Hepatic stellate cell (primary cell): ENCODE measurements at places on chromosomes 12 and 14.
A peak's percentile ranks its signal among the peaks of the same experiment; 100 is the strongest.

- no peak for DNase-seq
Observed at GRCh38 chr14:61467296-61467695, 145.9 kb downstream of the PRKCH start.

DNA sequence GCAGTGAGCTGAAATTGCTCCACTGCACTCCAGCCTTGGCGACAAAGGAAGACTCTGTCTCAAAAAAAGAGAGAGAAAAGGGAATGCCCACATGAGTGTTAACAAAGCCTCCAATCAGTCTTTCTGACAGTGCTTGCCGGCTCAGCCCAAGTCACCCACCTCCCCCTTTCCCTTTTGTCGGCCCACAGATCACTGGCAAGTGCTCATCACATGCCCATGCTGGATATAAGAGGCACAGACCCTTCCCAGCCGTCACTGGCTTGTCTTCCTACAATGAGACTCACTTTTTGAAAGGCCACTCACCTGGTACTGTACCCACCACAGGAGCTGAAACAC is 70.8 kb downstream of the CCDC88C start:
- DNase-seq = no peak

DNA sequence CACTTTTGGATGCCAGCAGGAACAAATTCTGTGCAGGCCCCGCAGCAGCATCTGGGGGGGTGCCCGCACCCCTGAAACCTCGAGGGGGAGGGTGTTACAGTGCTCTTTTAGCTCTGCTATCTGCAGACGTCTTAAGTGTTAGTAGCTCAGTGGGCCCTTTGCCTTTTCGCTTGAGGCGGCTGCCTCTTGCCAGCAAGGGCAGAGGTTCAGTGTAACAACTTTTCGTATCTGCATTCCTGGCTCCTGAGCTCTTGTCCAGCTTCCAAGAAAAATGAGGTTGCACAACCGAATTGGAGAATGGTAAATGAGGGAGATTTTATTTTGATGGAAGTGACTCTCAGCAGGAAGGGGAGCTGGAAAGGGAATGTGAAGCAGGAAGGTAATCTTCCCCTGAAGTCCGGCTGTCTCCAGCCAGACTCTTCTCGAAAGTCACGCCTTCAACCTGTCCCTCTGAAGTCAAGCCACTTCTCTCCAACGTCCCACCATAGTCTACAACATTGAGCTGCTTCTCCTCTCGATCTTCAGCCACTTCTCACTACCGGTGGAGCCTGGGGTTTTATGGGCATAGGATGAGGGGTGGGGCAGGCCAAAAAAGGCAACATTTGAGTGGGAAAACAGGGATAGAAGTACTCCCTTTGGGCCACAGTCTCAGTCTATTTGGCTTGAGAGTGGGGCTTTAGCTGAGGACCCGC is 17.8 kb downstream of the TAS2R50 start:
- DNase-seq = no peak

- peak; percentile 62 for DNase-seq
Observed at GRCh38 chr12:29796823-29797263, 13.1 kb upstream of the TMTC1 start.

DNA sequence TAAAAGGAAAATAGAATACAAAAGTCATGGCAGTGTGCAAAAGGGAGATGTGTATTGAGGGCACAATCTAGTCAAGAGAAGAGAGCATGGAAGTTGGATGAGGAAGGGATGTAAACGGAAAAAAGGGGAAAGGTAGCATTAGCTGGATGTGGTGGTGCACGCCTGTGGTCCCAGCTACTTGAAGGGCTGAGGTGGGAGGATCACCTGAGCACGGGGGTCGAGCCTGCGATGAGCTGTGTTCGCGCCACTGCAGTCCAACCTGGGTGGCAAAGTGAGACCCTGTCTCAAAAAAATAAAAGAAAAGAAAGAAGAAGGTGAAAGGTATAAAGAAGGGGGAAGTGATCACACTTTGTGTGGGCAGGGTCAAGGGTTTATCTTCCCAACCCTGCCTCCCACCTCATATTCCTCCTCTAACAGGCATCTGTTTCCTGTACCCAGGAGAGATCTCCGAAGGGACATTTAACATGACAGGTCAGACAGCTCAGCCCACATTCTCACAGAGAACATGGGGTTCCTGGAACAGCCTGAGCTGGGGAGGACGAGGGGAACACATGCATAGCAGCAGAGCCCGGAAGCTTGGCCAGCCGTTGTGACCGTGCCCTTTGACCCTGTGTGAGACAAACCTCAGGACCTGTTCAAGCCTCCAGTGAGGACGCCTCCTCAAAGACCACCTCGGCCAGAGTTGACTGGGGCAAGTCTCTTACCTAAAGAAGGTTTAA is 8.9 kb downstream of the RNASE11 start:
- DNase-seq = no peak

DNA sequence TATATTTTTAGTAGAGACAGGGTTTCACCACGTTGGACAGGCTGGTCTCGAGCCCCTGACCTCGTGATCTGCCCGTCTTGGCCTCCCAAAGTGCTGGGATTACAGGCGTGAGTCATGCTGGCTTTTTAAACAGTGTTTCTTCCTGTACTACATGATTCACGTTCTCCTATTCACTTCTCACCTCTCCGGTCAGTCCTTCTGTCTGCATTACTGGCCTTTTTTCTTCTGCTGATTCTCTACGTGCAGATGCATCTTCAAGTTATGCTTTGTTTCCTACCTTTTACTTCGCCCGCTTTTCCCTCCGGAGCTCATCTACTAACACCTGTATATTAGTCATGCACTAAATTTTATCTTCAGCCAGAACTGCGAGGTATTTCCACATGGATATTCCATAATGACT is 296.2 kb upstream of the FLRT2 start:
- no peak for DNase-seq

GRCh38 chr14:32737621-32738020 is 201.1 kb upstream of the NPAS3 start:
- no peak for DNase-seq

DNA sequence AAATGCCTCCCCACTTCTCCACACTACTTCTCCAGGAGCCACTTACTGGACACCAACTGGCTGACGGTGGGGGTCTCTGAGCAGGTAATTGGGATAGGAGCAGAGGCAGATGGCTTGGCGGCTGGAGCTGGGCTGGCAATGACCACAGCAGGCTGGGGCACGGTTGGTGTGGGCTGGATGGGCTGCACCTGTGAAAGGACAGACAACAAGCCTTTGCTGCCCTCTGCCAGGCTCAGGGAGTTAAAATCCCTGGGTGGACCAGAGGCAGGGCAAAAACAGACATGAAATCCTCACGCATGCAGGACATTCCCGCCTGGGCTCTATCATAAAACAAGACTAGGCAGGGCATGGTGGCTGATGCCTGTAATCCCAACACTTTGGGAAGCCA is 19.3 kb upstream of the TFCP2 start:
- no peak for DNase-seq

DNA sequence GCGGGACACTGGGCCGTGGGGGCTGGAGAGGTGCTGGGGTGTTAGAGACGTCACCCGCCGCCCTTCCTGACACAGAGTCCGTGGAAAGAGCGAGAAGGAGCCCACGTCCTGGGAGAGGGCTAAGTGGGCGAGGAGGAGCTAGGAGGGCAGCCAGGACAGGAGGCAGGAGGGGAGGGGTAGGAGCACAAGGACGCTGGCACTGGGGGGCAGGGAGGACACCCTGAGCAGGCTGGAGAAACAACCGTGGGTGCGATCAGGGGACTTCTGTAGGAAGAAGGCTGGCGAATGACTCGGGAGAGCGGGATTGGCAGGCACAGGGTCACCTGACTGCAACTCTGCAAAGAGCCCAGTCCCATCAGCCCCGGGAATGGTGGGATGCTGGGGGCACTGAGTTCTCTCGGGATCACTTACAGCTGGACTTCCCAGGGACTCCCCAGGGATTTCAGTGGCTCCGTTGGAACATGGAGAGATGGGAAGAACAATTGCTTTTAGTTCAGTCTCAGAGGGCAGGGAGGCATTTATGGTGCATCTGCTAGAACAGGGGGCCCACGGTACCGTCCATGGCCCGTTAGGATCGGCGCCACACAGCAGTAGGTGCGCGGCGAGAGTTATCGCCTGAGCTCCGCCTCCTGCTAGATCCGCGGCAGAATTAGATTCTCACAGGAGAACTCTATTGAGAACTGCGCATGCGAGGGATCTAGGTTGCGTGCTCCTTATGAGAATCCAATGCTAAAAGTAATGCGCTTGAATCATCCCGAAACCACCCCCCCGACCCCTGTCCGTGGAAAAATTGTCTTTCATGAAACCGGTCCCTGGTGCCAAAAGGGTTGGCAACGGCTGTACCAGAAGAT is 24.3 kb downstream of the UBR7 start:
- peak; percentile 71 for DNase-seq

- DNase-seq = no peak
Observed at GRCh38 chr14:37588667-37588955, 6.4 kb downstream of the FOXA1 start.

DNA sequence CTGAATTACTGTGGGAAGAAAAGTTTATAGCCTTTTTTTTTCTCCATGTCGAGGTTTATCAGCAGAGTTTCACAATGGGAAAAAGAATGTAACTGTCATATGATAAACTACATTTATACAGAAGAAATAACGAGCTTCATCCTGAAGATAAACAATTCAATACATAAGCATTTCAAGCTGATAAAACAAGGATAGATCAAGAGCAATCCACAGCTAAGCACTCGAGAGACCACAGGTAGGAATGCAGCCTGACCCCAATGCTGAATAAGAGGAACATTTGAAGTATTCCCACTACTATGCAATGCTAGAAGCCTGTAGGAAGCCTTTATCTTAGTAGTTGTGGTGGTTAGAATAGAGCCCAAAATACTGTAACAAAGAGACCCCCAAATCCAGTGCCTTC is 32.6 kb upstream of the DAAM1 start:
- DNase-seq = no peak

DNA sequence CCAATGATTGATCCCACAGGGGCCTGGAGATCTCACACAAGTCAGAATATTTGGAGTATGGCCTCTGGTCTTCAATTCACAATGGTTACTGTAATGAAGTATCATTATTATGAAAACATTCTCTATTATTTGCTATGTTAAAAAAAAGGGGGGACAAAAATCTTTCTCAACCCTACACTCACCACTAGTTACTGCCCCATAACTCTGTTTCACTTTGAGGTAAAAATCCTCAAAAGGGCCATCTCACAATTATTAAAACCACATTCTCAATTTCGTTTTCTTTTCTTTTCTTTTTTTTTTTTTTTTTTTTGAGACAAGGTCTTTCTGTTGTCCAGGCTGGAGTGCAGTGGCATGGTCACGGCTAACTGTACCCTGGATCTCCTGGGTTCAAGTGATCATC is 59.6 kb upstream of the KCNC2 start:
- no peak for DNase-seq

DNA sequence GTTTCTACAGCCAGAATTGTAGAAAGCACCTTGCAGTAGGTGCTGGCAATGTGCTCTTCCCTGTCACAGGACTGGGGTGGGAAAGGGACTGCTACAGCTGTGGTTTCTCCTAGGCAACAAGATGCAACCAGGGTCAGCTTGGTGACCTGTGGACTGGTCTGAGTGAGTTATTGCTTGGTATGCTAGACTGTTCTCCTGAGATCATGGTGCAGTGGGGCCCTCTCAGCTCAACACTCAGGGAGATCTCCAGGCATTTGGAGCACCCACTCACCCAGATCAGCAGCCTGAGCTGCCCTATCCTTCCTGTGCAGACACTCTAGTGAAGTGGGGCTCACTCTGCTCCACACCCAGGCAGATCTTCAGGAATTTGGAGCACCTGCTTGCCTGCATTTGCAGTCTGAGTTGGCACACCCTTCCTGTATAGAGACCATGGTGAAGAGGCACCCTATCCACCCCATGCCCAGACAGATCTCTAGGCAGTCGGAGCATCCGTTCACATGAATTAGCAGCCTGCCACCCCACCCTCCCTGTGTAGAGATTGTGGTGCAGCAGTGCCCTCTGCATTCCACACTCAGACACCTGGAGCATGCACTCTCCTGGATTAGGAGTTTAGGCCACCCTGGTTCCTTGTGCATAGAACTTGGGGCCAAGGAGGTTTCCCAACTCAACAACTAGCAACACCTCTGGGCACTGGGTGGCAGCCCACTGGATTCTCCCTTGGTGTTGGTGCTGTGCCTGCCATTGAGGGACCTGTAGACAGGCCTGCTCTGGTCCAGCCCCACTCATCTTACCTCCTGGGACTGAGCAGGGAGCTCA is 3.8 kb upstream of the FAM186B start:
- no peak for DNase-seq

GRCh38 chr12:51917041-51917590 is 9.8 kb downstream of the ACVRL1 start:
- DNase-seq = no peak

- DNase-seq = no peak
Observed at GRCh38 chr12:119742700-119743099, 74.8 kb downstream of the PRKAB1 start.

DNA sequence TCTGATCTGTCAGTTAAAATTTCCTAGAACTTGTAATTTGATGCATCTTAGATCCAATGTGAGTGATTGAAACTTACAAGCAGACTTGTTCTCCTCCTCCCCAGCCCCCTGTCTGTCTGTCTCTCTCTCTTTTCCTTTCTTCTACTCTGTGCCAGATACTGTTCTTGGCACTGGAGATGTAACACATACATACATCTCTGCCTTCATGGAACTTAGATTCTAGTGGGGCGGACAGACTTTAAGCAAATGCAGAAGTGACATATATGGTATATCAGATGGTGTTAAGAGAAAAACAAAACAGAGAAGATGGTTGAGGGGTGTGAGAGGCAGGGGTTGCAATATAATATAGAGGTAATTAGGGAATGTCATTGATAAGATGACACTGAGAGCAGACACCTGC is 6.6 kb downstream of the CHST11 start:
- no peak for DNase-seq

DNA sequence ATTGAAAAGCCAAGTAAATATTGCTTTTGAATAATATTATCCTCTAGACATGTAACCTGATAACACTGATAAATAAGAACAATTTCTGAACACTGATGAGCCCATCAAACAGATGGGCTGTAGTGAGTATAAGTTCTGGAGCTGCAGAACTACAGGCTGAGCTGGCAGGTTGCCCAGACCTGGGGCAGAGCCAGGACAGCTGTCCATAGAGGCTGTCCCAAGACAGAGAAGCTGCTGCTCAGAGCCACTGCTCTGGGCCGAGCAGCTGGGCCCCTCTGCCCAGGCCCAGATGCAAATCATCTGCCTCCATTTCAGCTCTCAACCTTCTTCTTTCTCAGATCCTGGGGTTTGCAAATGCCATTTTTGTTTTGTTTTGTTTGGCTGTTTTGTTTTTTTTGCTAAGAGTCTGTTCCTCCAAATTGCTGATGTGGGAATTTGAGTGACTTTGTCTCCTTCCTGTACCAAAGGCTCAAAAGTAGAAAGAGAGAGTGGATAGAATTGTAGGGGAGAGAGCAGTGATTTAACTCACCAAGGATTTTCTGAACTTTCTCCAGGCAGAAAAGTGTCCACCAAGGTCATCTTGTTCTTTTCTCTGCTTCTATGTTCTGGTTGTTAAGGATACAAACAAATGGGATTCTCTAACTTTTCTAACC is 4.0 kb upstream of the TESPA1 start:
- no peak for DNase-seq

- DNase-seq = no peak
Observed at GRCh38 chr12:1705774-1706631, 15.1 kb downstream of the ADIPOR2 start.
